ENCODE measurements at places on chromosomes 5 and 9. TPM values are rescaled to one million over a fixed set of nuclear protein-coding genes. Genes with fewer than 3 reads are reported as not detected.

AJM1 gene
- total RNA-seq, result 2.0 TPM

SCGB3A1 gene
- total RNA-seq, result not detected

INVS gene
- 21.8 TPM for total RNA-seq

S100Z gene
- total RNA-seq, result not detected

- no peak for DNase-seq
These were observed 60.9 kb downstream of the UBE2R2 start for GRCh38 chr9:33877727-33878489.

DNA sequence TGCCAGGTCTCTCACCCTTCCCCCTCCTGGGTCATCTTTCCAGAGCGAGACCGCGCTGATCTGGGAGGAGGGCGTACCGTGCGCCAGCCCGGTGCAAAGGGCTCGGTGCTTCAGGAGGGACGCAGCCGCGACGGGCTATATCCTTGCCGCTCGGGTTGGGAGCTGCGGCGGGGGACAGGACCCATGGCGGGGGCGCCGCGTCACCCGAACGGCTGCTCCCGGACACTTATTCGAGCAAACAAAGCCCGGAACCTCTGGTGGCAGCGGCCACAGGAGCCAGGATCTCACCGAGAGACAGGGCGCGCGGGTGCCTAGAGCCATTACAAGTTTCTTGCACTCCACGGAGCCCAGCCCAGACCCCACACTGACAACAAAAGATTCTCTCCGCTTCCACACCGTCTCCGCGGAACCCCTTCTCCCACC is 1.3 kb downstream of the SEMA6A start:
- DNase-seq, result no peak

- DNase-seq, result no peak
These were observed 483.0 kb downstream of the SEMA5A start for GRCh38 chr5:9062873-9063272.

DNA sequence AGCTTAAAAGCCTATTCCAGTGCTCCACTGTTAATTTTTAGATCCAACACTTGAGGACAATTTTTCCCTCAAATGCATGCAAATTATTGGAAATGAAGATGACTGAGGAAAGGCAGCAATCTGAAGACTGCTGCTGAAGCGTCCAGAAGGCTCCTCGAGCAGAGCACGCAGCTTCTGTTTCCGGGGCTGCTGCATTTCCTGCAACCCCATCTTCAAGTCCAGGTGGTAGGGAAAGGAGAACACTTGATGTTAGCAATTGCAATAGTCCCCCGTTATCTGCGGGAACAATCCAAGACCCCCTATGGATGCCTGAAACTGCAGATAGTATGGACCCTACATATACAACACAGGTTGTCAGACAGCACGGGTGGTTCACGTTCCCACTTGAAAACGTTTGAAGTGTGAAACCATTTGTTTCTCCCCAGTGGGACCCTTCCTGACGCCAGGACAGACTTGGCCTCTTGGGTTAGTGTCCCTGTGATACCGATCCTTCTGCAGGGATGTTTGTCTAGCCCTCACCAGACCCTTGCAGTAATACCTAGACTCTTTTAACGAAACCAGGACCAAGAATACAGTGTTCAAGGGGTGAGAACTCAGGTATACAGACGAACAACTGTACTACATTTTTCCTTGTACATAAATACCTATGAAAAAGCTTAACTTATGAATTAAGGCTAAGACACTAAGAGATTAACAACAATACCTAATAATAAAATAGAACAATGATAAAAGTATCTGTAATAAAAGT is 152.3 kb downstream of the HSD17B3 start:
- DNase-seq, result no peak

GRCh38 chr5:151086905-151087360 is 6.1 kb upstream of the TNIP1 start:
- DNase-seq, result no peak

DNA sequence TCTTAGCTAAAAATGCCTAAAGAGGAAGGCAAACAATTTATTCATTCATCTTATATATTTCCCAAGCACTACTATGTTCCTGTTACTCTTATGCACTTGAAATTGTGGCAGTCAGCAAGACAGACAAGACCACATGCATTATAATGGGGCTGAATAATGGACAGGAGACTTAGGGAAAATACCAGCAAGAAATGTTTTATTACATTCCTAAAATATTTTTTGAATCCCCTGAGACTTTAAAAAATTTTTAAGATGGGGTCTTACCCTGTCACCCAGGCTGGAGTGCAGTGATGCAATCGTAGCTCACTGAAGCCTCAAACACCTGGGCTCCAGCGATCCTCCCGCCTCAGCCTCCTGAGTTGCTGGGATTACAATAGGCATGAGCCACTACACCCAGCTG is 13.2 kb downstream of the ZCCHC9 start:
- DNase-seq, result no peak

DNA sequence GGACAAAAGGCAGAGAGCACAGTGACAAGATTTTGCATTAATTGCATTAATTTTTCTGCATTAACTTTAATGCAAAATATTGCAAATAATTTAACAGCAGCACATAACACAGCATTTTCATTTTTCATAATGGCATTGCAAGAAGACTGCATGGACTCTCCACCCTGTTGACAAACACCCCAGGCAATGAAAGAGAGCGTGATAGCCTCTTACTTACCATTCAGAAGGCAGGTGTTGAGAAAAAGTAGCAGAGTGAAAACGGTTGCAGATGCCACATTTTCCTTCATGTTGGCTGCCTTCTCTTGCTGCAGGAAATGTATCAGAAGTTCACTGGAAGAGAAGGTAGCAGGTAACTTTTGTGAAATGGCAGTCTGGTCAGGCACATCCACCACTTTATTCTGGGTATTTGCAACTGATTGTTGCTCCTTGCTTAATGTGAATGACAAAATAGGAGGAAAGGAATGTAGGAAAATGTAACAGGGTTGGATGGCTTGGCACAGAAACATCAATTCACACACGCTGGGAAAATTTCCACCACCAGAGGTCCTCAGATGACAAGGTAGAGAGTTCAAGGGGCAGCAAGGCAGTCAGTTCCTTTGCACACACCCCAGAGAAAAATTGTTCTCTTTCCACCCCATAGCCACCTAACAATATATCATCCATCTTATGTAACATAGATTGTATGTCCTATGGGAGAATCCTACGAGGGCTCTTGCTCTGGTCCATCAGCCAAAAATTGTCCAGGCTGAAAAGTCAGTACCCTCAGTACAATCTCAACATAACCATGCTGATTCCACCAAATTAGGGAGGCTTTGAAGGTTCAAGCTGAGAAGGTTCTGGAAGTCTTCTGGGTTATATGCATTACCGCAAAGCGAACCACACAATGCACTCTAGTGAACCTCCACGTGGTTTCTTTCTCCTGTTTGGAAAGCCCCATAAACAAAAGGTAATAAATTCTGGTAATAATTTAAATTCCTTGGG is 41.9 kb upstream of the AGXT2 start:
- DNase-seq, result peak; percentile 64

GRCh38 chr5:13574574-13574973 is 369.9 kb downstream of the DNAH5 start:
- no peak for DNase-seq

- no peak for DNase-seq
These were observed 78.0 kb downstream of the OSMR start for GRCh38 chr5:38923661-38924451.

- no peak for DNase-seq
These were observed 842 bp upstream of the GTF3C5 start for GRCh38 chr9:133029994-133030316.

GRCh38 chr5:2887481-2888348 is 136.2 kb upstream of the IRX2 start:
- DNase-seq, result no peak

DNA sequence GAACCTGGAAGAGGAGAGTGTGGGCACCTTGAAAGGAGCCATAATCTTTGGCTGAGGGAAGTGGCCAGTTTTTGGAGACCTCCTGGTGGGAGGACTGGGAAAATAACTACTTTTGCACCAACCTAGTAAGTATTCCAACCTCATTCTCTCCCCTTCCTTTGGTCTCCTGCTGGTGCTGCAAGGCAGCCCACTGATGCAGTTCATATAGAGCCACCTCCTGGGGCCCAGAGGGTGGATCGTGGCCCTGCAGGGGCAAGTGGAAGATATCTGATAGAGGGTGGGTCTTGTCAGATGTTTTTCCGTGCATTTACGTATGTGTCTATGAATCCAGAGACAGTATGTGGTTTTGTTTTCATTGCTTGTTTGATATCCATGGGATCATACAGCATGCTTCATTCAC is 172.8 kb upstream of the PITX1 start:
- DNase-seq, result no peak

DNA sequence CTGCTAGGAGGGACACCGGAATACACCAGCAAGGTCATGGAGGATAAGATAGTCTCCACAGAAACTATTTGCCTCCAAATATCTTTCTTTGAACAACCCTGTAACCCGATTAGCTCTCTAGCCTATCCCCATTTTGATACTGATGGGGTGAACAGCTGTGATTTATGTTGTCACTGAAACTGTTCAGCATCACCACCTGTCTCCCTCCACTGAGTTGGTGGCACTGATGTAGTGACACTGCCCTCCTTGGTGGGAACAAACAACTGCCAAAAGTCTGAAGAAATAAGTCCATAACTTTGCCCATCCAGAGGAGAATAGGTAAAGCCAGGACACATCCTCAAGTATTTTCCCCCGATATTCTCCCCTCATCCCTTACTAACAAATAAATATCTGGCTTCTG is 24.3 kb upstream of the KCNV2 start:
- DNase-seq, result no peak

DNA sequence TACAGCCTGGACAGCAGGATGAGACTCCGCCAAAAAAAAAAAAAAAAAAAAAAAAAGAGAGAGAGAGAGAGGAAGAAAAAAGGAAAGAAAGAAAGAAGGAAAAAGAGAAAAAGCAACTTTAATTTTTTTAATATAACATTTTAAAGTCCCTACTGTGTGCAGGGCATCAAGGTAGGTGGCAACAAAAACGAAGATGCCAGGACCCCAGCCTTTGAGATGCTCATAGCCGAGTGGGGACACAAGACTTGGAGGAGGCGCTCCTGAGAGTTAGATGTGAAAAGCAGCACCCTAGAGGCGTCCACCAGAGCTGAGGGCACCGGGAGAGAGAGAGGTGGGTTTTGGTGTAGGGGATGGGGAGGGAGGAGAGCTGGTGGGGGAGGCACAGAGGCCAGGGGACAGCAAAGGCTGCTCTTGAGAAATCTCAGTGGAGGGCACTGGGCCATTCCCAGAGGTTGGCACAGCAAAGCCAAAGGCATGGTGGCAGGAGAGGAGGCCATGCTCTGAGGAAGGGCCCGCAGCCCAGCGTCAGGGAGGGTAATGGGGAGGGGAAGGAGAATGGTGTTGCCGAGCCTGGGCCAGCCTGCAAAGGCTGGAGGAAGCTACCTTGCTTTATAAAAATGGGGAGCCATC is 135.6 kb downstream of the C9orf50 start:
- DNase-seq, result no peak

DNA sequence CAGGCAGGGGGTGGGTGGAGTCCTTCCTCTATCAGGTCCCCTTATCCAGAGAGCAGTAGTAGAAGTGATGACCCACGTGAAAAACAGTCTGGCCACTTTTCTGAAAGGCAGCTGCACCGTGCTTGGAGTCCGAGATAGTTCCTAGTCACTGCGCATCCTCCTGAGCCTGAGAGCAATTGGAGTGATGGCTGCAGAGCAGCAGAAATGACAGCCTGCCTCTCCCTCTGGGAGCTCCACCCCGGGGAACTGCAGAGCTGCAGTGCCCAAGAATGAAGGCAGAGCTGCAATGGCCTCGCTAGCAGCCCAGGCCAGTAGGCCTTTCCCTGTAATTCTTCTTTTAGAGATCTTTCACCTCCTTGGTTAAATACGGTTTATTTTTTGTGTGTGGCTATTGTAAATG is 82.6 kb downstream of the CETN3 start:
- no peak for DNase-seq

- DNase-seq, result peak; percentile 33
These were observed 61.8 kb upstream of the SLC30A5 start for GRCh38 chr5:69032009-69032408.

GRCh38 chr5:125412561-125413495 is 666.4 kb upstream of the ZNF608 start:
- peak; percentile 91 for DNase-seq

GRCh38 chr5:104062621-104063377 is 500.2 kb upstream of the NUDT12 start:
- no peak for DNase-seq

GRCh38 chr9:109894921-109895758 is 115.1 kb downstream of the PALM2AKAP2 start:
- DNase-seq, result no peak

DNA sequence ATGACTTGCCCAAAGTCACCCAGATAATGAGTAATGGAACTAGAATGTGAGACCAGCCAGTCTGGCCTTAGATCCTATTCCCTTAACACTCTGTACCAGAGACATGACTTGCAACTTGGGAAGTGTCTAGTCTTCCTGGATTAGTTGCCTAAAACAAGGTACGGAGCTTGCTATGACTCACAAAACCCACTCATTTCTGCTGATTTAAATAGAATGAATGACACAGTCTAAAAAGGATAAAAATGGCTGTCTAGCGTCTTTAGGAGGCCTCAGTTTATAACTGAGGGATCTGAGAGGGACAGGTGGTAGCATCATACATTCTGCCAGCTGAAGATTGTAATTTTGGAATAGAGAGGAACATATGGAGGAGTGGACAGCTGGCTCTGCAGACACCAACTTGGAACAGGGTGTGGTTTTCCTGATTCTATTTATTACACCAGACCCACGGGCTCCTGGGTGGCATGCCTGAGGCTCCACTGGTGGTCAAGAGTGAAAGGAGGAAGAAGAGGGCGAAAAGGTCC is 62.7 kb downstream of the ABLIM3 start:
- DNase-seq, result no peak

GRCh38 chr5:41432481-41433253 is 77.7 kb downstream of the PLCXD3 start:
- no peak for DNase-seq

DNA sequence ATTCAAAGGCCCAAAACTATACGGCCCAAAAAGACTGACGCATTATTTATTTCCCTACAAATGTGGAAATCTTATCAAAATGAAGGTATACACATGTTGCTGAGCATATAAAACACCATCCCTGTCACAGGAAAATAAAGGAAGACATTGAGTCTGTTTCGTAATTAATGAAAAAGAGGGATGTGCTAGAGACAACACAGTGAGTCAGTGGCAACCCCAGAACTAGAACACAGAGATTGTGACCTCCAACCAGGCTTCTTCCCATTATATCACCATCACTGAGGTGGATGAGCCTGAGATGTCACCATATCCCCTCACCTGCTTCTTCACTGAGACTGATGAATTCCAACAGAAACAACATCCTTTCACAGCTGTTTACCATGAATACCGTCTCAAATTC is 3.8 kb downstream of the NDUFA8 start:
- no peak for DNase-seq

GRCh38 chr5:50441493-50441955 is 436 bp upstream of the EMB start:
- DNase-seq, result peak; percentile 19

- DNase-seq, result peak; percentile 76
These were observed 55.3 kb downstream of the ERAP1 start for GRCh38 chr5:96752341-96753016.

DNA sequence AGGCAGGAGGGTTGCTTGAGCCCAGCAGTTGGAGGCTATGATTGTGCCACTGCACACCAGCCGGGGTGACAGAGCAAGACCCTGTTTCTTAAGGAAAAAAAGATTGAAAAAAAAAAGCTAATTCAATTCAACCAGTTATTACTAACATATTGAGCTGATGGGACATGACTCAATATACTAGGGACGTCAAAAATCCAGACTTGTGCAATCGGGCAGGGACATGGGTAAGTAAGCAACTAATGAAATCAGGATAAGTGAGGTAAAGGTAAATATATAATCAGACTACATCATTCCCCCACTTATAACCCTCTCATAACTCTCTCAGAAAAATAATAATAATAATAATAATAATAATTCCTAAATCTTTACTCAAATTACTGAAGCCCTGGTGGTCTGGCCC is 975 bp upstream of the HAVCR1 start:
- no peak for DNase-seq
